ENCODE measurements at places on chromosomes 3 and 15.

- DNase-seq = no peak
Measured at GRCh38 chr3:23152989-23153388, 50.1 kb upstream of the UBE2E2 start.

GRCh38 chr15:52095597-52096262 is 16.8 kb downstream of the BCL2L10 start:
- DNase-seq = no peak

- DNase-seq = no peak
Measured at GRCh38 chr3:139935866-139936817, 1.2 kb downstream of the CLSTN2 start.

- no peak for DNase-seq
Measured at GRCh38 chr3:128674161-128674784, 23.7 kb upstream of the RPN1 start.

GRCh38 chr3:78823859-78824258 is 943.9 kb downstream of the ROBO1 start:
- no peak for DNase-seq

DNA sequence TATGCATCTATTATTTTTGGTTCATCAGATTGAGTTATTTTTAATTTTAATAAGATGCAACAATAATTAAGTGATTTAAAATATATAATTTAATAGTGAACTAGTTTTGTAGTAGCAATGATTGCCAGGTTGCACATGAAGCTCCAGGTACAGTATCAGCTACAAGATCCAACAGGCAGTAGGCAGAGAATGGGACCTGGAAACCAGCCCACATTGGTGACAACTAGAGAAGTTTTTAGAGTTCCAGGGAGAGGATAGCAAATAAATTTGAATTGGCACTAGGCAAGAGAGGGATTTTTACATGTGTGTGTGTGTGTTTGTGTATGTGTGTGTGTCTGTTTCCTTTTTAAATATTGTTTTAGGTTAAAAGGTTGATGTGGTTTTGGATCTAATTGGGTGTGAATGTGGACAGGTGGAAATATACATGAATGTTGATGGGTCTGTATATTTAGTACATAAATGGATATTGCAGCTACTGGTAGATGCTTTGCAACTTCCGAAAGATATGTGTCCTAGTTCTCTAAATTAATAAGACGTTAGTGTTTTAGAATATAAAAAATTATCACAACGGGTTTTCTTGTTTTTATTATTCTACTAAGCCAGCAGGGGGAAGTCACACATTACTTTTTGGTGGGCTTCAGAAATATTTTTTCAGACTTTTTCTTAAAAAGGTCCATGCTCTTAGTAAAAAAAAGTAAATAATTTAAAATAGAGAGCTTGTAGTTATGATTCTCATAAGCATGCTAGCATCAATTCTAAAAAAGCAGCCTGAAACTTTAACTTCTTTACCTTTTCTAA is 110.1 kb upstream of the GBE1 start:
- no peak for DNase-seq

GRCh38 chr3:141337523-141337854 is 30.8 kb upstream of the ZBTB38 start:
- no peak for DNase-seq

DNA sequence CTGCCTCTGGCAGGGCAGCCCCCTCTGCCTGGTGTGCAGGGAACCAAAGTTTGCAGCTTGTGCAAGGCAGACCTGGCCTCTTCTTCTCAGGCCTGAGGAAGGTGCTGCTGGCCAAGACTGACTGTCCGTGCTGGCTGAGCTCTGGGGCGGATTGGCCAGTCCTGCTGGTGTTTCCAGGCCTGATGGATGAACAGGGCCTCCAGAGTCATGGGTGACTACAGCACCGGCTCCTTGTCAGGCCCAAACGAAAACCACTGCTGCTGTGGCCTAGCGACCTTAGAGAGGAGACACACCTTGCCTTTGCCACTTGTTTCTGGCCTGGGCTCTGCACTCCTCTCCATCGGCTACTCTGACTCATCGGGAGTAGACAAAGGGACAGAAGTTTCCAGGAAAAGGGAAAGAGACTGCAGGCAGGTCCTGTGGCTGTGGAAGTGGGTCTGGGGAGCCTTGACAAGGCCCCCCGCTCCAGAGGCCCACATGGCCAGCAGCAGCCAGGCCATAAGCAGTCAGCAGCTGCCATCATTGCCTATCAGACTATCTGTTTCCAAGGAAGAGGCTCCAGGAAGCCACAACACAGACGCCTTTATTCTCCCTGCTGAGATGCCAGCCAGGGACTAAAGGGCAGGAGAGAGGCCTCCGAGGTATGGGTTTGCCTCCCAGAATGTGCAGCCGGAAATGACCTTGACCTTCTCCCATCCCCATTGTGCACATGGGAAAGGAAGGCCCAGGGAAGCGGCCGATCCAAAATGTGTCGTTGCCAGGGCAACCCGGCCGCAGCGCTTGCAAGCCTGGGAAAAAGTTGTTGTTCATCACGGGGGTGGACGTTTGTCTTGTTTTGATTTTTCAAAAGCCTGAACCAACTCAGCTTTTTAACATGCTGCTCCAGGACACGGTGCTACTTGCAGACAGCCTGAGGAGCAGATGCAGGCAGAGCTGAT is 160.5 kb downstream of the CHSY1 start:
- no peak for DNase-seq

- no peak for DNase-seq
Measured at GRCh38 chr3:188567478-188568195, 413.7 kb downstream of the LPP start.

DNA sequence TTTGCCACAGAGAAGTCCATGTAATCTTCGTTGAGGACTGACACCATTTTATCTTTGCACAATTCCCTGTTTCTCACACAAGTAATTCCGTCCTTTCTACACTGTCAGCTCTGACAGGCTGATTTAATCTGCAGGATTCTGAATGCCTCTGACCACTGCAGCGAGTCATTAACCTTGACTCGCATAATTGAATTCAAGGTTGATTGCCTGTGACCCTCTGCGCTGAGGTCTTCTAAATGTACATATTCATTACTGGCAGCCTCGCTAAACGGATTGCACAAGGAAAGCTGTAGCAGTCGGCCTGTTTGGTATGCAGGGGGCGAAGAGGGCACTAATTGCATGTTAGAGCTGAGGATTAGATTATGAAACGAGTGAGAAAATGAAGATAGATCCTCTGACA is 147.8 kb downstream of the SHOX2 start:
- DNase-seq = no peak

DNA sequence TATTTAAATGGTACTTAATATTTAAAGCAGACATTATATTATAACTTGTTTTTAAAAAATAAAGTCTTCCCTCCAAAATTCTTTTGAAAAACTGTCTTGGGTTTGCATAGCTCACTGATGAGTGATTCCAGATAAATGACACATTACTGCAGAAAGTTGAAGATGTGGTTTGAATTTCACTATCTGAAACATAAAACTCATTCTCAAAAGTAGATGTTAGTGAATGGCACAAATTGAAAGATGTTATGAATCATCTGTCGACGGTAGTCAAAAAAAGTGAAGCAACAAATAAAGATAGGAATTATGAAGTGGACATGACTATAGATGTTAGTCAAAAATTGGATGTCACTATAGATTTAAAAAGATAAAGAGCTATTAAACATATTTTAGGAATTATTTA is 280.5 kb downstream of the GAP43 start:
- no peak for DNase-seq

- no peak for DNase-seq
Measured at GRCh38 chr3:41986561-41986960, 24.7 kb upstream of the ULK4 start.

Measured in NCI-H2081 treated with DMSO at 0.1 percent for 48 hours (cell line).